ENCODE measurements at places on chromosomes 2 and 18.

- DNase-seq: no peak
These were observed 22.1 kb downstream of the KIF1A start for GRCh38 chr2:240797914-240798313.

DNA sequence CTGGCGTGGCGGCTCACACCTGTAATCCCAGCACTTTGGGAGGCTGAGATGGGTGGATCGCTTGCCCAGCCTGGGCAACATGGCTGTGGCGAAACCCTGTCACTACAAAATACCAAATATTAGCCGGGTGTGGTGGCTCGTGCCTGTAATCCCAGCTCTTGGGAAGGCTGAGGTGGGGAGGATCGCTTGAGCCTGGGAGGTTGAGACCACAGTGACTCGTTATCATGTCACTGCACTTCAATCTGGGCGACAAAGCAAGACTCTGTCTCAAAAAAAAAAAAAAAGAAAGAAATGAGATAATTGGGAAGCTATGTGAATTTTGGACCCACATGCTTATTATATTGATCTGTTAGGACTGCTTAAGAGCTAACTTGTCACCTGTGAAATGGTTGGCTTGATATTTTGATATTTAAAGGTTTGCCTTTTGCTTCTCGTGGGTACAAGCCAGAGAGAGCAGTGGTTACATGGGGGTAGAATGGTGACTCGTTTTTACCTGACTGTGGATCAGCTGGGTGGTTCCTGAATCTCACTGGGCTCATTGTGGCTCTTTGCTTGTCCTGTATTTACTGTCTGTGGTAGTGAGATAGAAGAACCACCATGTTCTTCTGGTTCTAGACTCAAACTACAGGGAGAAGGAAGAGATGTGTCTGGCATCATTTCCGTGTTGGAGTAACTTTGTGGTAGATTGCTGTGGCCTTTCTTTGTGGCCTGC, 28.9 kb downstream of the ZNF532 start:
- no peak for DNase-seq

GRCh38 chr2:103789381-103790095, 1027.7 kb downstream of the TMEM182 start:
- peak; percentile 7 for DNase-seq

DNA sequence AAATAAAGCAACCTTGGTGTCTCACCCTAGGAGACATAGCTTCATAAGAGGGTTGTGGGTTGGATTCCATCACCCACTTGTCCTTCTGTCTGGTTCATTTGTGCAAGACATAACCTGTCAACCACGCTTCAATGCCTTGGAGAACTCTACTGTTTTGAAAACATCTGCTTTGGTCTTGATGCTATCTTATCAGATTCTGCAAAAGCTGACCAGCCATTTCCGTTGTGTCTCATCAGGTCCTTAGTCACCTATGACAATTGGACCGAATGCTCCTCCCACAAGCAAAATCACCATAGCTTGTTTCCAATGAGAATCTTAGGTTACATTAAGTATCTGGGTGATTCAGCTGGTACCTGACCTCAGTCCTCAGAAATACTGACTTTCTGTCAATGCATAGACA, 35.4 kb downstream of the STAT4 start:
- no peak for DNase-seq

Measured in mesenchymal stem cell (in vitro differentiated cells and primary cell).